Activated T-cell treated with anti-CD3 and anti-CD28 coated beads, Interleukin-2, amount 50 U/mL, for 72 hours (primary cell): ENCODE measurements at places on chromosomes 16 and 17. TPM values are rescaled to one million over a fixed set of nuclear protein-coding genes. Genes with fewer than 3 reads are reported as not detected.

ASPHD1 gene
- total RNA-seq, result 0.82 TPM

DLX4 gene
- total RNA-seq, result 3.0 TPM

DNA sequence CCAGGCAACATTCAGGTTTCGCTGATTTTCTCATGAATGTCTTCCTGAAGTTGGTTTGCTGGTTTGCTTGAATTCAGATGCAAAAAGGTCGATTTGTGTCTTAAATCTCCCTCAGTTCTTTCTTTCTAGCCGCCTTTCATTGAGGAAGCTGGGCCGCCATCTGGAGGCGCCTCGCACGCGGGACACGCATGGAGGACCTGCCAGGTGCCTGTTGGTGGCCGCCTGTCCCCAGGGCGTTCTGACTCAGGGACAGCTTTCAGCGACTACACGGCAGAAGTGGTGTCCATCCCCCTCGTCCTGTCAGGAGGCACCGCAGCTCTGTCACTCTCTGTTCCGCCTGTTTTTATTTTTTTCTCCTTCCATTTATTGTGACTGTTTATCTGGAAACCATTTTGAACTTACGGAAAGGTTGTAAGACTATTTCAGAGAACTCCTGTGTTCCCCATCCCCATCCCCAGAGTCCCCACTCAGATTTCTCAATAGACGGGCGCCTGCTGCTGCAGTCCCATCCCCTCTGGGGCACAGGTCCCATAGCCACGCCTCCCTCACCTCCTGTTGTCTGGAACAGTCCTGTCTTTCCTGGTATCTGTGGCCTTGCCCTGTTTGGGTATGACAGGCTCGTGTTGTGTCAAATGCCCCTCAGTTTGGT is 33.2 kb downstream of the COX4I1 start:
- no peak overlapping the region for H3K4me3 ChIP-seq
- peaks cover 59% of the 10 kb centered on the region for H3K27me3 ChIP-seq
- peaks cover 4% of the 10 kb centered on the region for H3K36me3 ChIP-seq
- H3K27ac ChIP-seq, result no peak overlapping the region
- H3K4me1 ChIP-seq, result no peaks in the 10 kb centered on the region

ADAMTS18 gene
- total RNA-seq, result not detected

DNA sequence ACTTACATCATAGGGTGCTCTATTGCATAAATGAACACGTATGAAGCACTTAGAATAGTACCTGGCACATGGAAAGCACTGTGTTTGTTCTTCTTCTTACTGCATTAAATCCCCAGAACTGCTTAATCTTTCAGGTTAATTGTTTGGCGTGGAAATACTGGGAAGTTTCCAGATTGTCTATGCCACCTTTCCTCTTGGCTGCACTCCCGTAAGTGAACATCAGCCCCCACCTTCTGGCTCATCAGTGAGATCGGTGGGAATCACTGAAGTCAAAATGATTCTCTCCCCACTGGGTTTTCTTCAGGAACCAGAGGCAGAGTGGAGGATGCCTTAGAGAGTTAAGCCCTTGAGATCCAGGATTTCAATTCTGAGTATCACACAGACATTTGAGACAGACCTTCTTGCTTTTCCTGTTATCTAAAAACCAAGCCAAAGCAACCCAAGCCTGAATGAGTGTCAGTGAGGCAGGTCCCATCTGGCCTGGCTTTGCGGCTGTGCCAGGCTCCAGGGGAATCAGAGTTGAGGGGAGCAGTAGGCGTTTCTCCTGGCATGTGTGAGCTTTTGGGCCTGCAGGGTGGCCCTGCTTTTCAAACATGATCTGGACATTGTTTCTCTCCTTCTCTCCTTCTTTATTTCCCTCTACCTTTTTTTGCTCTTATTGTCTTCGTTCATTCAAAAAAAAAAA is 59.1 kb downstream of the OTOA start:
- peaks cover 21% of the 10 kb centered on the region for H3K4me1 ChIP-seq
- H3K36me3 ChIP-seq, result no peaks in the 10 kb centered on the region
- no peak overlapping the region for H3K27ac ChIP-seq
- DNase-seq, result no peak
- no peak overlapping the region for H3K4me3 ChIP-seq
- H3K27me3 ChIP-seq, result peaks cover 26% of the 10 kb centered on the region

TMIGD1 gene
- total RNA-seq, result not detected

SLC2A4 gene
- total RNA-seq, result 0.07 TPM

DNA sequence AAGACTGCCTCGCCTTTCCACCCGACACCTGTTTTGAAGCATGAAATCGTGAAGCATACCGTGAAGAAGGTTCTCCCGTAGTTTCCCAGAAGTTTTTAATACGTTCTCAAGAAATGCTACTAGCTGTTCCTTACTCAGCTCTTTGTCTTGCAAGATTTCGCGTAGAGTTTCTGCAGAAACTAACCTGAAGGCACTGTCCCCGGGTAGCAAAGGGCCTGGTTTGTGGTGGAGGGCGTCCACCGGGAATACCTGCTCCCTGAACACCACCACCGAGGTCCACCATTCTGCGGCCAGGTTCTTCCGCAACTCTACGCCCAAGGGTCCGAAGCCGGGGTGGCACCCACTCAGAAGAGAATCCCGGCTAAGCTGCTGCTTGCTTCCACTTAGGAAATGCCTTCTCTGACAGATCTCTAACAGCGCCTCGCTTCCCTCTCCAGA is 487 bp downstream of the POLG2 start:
- no peak for DNase-seq
- H3K4me1 ChIP-seq, result peaks cover 88% of the 10 kb centered on the region
- peak overlapping the region; percentile 97 for H3K4me3 ChIP-seq
- peak overlapping the region; percentile 92 for H3K27ac ChIP-seq
- H3K27me3 ChIP-seq, result no peaks in the 10 kb centered on the region

GRCh38 chr17:32755045-32755805 is 121.7 kb downstream of the MYO1D start:
- DNase-seq, result no peak
- H3K36me3 ChIP-seq, result no peaks in the 10 kb centered on the region
- H3K27ac ChIP-seq, result peak overlapping the region; percentile 63

GRCh38 chr17:1573932-1574696 is 11.5 kb upstream of the PITPNA start:
- no peak overlapping the region for H3K27ac ChIP-seq
- peaks cover 10% of the 10 kb centered on the region for H3K4me1 ChIP-seq
- H3K27me3 ChIP-seq, result no peaks in the 10 kb centered on the region
- H3K4me3 ChIP-seq, result no peak overlapping the region
- no peaks in the 10 kb centered on the region for H3K36me3 ChIP-seq

GRCh38 chr16:57730771-57731730 is 4.5 kb upstream of the KATNB1 start:
- peaks cover 8% of the 10 kb centered on the region for H3K4me1 ChIP-seq
- H3K27me3 ChIP-seq, result no peaks in the 10 kb centered on the region
- H3K36me3 ChIP-seq, result peaks cover 13% of the 10 kb centered on the region
- no peak overlapping the region for H3K4me3 ChIP-seq

- H3K27me3 ChIP-seq, result no peaks in the 10 kb centered on the region
- no peak for DNase-seq
- no peak overlapping the region for H3K27ac ChIP-seq
- no peaks in the 10 kb centered on the region for H3K36me3 ChIP-seq
- no peaks in the 10 kb centered on the region for H3K4me1 ChIP-seq
Observed at GRCh38 chr17:71304498-71305158, 816.2 kb upstream of the SOX9 start.

GRCh38 chr16:24009955-24010354 is 174.2 kb downstream of the PRKCB start:
- no peak overlapping the region for H3K27ac ChIP-seq
- DNase-seq, result no peak
- H3K4me1 ChIP-seq, result peaks cover 67% of the 10 kb centered on the region
- no peaks in the 10 kb centered on the region for H3K36me3 ChIP-seq

DRC3 gene
- total RNA-seq, result 0.39 TPM

GRCh38 chr16:69511651-69512050 is 54.1 kb upstream of the NFAT5 start:
- H3K4me1 ChIP-seq, result peaks cover 16% of the 10 kb centered on the region
- peaks cover 1% of the 10 kb centered on the region for H3K36me3 ChIP-seq
- no peak for DNase-seq
- H3K27me3 ChIP-seq, result peaks cover 14% of the 10 kb centered on the region

COX6A2 gene
- total RNA-seq, result not detected

DNA sequence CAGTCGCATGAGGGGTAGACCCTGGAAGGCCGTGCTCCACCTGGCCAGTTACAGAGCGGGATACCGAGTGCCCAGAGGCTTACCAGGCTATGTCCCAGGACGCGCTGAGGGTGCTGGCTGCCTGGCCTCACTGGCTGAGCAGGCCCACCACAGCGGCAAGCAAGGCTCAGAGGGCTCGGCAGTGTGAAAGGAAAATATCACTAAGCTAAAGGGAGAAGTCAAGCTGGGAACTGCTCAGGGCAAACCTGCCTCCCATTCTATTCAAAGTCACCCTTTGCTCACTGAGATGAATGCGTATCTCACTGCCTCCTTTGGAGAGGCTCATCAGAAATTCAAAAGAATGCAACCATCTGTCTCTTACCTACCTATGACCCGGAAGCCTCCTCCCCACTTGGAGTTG is 37.4 kb downstream of the CCDC57 start:
- H3K4me1 ChIP-seq, result no peaks in the 10 kb centered on the region
- no peaks in the 10 kb centered on the region for H3K27me3 ChIP-seq
- no peak overlapping the region for H3K4me3 ChIP-seq
- DNase-seq, result no peak
- H3K27ac ChIP-seq, result no peak overlapping the region

DNA sequence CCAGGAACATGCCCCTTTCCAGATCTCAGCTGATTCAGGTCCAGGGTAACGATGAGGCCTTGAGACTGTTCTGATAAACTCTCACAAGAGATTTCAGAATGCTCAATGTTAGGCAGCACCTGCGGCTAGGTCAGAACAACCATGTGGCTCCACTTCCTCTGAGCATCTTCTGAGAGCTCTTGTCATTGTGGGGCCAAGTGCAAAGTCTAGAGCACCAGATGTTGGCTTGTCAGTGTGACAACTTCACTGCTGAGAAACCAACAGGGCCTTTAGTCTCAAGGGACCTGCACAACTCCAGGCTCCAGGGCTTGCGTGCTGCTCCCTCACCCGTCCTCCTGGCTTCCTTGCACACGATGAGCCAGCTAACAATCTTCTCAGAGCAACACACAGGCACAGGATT is 29.0 kb downstream of the FCSK start:
- DNase-seq, result no peak
- no peak overlapping the region for H3K4me3 ChIP-seq
- H3K27me3 ChIP-seq, result no peaks in the 10 kb centered on the region
- H3K4me1 ChIP-seq, result peaks cover 12% of the 10 kb centered on the region
- H3K27ac ChIP-seq, result no peak overlapping the region

GPRC5B gene
- not detected for total RNA-seq

DNA sequence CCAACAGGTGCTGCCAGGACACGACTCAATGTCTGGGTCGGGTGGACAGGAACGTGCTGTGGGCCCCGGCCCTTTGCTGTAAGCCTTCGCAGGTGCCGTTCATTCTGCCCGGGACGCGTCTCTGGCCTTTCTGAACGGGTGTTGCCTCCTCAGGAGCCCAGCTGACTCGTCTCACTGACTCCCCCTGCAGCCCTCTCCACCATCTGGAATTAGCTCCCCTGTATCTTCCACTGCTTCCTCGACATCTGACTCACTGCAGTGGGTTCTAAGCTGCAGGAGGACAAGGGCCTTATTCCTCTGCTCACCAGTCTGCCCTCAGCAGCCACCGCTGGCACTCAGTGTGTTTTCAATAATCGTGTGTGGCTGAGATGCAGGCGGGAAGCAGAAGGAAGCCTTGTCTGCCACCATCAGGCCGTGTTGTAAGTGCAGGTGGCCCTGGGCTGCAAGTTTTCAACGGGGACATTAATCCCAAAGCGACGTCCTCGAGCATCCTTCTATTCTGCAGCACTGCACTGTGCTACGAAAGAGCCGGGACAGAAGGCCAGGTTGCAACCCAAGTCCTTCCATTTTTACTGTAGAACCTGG is 256.2 kb downstream of the FOXL1 start:
- no peaks in the 10 kb centered on the region for H3K36me3 ChIP-seq
- no peak overlapping the region for H3K27ac ChIP-seq
- DNase-seq, result no peak
- H3K4me3 ChIP-seq, result no peak overlapping the region
- no peaks in the 10 kb centered on the region for H3K4me1 ChIP-seq

DNA sequence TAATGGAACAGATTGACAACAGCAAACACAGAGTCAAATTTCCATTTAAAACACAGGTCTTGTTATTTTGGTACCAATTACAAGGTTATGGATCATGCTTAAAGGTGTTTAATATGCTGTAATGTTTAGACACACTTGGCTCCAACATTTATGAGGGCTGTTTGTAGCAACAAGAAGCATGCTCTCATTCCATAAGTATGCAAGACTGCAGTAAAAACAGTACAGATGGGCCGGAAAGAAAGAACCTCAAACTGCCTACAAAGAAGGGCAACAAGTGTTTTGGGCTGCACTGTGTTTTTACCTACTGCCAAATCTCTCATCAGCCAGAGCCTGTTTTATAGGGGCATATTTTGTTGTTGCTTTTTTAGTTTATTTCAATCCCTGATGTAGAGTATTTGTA is 100.5 kb upstream of the HS3ST3A1 start:
- H3K36me3 ChIP-seq, result peaks cover 7% of the 10 kb centered on the region
- no peaks in the 10 kb centered on the region for H3K4me1 ChIP-seq
- no peak overlapping the region for H3K4me3 ChIP-seq
- peaks cover 35% of the 10 kb centered on the region for H3K27me3 ChIP-seq
- no peak for DNase-seq
- no peak overlapping the region for H3K27ac ChIP-seq

C16orf54 gene
- total RNA-seq, result 23.7 TPM

- H3K36me3 ChIP-seq, result no peaks in the 10 kb centered on the region
- no peak for DNase-seq
- no peaks in the 10 kb centered on the region for H3K27me3 ChIP-seq
- no peaks in the 10 kb centered on the region for H3K4me1 ChIP-seq
- H3K27ac ChIP-seq, result no peak overlapping the region
Observed at GRCh38 chr16:57967916-57968315, 3.0 kb downstream of the CNGB1 start.

CBFA2T3 gene
- total RNA-seq, result 1.2 TPM

SCARF1 gene
- 2.5 TPM for total RNA-seq

DNA sequence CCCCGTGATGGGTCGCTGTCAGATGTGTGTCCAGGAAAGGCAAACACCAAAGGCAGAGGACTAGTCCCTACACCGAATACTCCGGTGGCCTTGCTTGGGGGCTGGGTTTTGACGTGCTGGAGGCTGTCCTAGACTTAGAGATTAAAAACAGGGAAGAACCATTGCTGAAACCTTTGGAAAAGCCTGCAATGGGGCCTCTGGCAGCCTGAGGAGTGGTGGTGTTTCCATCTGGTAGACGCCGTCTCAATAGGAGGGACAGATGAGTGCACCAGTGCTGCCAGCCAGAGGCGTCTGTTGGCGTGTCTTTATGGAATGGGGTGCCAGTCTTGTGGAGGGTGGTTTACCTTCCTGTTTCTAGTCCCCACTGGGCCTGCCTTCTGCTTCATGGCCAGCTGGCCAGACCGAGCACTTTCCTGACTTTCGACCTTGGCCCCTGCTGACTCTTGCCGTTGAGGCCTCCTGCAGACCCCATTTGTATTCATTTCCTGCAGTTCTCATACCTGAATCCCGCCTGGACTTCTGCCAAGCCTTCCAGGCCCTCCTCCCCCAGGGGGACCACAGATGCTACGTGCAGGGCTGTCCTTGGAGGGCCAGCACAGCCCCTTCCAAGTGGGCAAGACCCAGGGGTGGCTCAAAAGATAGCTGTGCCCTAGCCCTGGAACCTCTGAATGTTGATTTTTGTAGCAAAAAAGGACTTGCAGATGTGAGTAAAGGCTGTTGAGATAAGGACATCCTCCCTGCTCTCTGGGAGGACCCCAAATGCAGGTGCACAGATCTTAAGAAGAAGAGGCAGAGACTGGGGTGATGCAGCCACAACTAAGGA is 1.9 kb upstream of the DNASE1 start:
- H3K36me3 ChIP-seq, result peaks cover 7% of the 10 kb centered on the region
- H3K4me1 ChIP-seq, result peaks cover 9% of the 10 kb centered on the region
- no peak overlapping the region for H3K4me3 ChIP-seq
- no peak for DNase-seq
- no peak overlapping the region for H3K27ac ChIP-seq
- H3K27me3 ChIP-seq, result no peaks in the 10 kb centered on the region
